GOT3 (cell line): ENCODE measurements at places on chromosomes 1 and 21.

DNA sequence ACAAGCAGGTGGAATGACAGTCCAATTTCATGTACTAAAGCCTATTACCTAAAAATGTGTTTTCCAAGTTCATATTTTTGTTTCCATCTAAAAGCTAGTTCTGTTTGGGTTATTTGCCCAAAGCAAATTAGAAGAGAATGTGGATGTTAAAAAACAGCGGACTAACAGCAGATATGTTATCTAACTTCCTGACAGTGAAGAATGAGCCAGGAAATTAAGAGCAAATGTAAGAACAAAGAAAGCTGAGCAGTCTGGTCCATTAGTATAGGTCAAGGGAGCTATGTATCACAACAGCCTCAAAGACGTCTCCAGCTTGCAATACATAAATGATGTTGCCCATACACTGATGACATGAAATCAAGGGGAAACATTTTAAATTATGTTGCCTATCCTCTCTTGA, 145.5 kb upstream of the PLD5 start:
- DNase-seq = no peak

DNA sequence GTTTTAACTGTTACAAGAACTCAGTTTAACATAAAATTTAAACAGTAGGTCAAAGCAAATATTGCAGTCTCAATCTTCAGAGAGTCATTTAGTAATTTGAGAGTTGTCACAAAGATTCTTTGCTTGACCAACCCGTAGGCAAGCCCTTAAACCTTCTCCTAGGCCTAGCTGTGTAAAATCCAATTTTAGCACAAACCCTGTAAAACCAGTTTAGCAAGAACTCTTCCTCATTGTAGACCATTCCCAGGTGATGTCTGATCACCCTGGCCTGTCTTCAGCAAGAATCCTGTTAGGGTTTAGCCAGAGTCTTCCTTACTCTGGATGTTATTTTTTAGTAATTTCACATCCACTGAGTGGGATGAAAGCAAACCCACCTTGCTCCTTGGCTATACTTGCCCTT, 30.1 kb downstream of the LRIG2 start:
- DNase-seq = no peak

- DNase-seq = no peak
Measured at GRCh38 chr1:93569489-93569888, 112.1 kb downstream of the BCAR3 start.

DNA sequence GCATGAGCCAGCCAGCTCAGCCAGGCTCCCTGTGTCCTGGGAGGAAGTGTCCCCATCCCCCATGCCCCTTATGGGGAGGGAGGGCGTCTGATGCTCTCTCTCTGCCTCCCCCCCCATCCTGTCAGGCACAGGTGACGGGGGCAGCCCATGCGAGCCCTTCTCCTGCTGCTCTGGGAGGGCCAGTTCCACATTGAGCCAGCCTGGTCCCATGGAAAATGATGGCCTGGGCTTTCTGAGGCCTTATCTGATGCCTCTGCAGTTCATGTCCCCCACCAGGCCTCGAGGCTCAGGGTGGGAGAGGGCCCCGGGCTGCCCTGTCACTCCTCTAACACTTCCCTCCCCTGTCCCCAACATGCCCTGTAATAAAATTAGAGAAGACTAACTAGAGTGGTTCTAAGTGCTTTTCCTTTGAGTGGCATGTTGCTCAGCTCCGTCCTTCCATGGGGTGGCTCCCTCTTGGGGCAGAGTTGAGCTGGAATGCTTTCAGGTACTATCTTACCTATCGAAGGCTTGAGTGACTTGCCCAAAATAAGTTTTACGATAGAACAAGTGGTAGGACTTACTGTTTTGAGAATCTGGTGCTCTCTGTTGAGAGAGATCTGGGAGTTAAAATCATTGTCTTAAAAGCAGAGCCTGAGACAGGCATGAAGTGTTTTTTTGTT, 1.8 kb upstream of the MTFR1L start:
- no peak for DNase-seq
